ENCODE measurements at places on chromosomes 4 and X. TPM values are rescaled to one million over a fixed set of nuclear protein-coding genes. Genes with fewer than 3 reads are reported as not detected.

DNA sequence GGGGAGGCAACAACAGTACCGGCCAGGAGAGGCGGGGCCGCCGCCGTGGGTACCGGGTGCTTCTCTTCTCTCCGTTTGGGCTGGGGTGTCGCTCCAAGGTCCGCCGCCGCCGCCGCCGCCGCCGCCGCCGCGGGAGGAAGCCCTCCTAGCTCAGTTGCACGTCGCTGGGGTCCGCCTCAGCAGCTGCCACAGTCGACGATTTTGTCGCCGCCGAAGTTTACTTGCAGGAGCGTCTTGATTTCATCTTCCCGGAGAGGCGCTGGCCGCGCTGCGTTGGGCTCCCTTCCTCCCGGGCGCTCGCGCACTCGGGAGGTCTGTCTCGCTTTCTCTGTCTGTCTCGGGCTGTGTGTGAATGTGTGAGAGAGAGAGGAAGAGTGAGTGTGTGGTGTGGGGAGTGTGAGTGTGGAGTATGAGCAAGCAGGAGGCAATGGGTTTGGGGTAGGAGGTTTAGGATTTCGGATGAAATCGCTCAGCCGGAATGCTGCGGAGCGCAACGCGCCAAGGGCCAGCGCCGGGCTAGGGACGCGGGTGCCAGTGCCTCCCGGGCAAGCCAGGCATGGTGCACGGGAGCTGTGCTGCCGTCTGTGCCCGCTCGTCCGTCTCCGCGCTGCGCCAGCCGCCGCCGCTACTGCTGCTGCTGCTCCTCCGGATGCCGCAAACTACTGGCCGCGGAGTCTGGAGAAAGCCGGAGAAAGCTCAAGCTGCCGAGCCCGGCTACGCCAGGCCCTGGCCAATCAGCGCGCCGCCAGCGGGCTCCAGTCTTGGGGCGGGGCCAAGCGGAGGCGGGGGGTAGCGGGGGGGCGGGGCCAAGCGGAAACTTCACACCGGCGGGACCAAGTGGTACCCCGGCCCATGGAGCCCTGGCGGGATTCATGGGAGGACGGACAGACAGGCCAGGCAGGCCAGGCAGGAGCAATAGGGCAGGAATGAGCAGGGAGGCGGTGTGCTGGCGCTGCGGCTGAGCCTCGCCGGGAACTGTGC is at the start of gene PCDH19:
TSS of gene PCDH19 (minus strand) at position 664 of the 981 bp plus-strand sequence. CDS start 1,676 bp downstream, outside the sequence.
- H3K27ac ChIP-seq, result no peak within 1 kb of the TSS
- H3K4me3 ChIP-seq, result peak within 1 kb of the TSS; percentile 11
- H3K4me1 ChIP-seq, result no peaks in the 10 kb centered on the region

- no peak overlapping the region for H3K4me3 ChIP-seq
- no peaks in the 10 kb centered on the region for H3K27me3 ChIP-seq
- no peak for DNase-seq
- H3K4me1 ChIP-seq, result peaks cover 15% of the 10 kb centered on the region
Observed at GRCh38 chr4:4689694-4690440, 148.0 kb upstream of the STX18 start.

DNA sequence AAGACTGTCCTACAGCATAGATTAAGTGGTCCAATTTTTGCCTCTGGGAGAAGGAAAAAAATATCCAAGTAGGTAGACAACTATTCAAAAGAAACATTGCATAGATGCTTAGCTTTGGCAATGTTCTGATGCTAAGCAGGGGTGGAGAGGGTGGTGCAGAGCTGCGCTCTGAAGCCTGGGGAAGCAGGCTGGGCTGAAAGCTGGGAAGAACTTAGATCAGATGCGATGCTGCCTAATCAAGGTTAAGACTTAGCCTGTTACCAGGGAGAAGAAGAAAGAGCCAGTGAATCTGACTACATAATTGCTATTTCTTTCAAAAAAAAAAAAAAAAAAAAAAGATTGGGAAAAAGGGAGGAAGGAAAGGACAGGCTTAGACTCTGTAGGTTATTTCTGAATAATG is 89.0 kb upstream of the SCOC start:
- H3K4me3 ChIP-seq, result no peak overlapping the region
- no peaks in the 10 kb centered on the region for H3K36me3 ChIP-seq
- H3K4me1 ChIP-seq, result no peaks in the 10 kb centered on the region
- H3K27me3 ChIP-seq, result no peaks in the 10 kb centered on the region

GRCh38 chrX:11190745-11191510 is 79.8 kb downstream of the HCCS start:
- no peaks in the 10 kb centered on the region for H3K4me1 ChIP-seq
- no peak overlapping the region for H3K4me3 ChIP-seq
- no peak overlapping the region for H3K27ac ChIP-seq
- no peaks in the 10 kb centered on the region for H3K27me3 ChIP-seq

CENPE gene
- 0.39 TPM for total RNA-seq

GPRASP2 gene
- 24.6 TPM for total RNA-seq
